ENCODE measurements at places on chromosomes 3 and 15. TPM values are rescaled to one million over a fixed set of nuclear protein-coding genes. Genes with fewer than 3 reads are reported as not detected.

- H3K4me3 ChIP-seq, result no peak overlapping the region
- H3K36me3 ChIP-seq, result no peaks in the 10 kb centered on the region
- H3K27me3 ChIP-seq, result peaks cover 5% of the 10 kb centered on the region
- H3K27ac ChIP-seq, result no peak overlapping the region
- no peak for DNase-seq
- H3K4me1 ChIP-seq, result no peaks in the 10 kb centered on the region
These were observed 65.4 kb upstream of the PFN2 start for GRCh38 chr3:150035910-150036612.

DNA sequence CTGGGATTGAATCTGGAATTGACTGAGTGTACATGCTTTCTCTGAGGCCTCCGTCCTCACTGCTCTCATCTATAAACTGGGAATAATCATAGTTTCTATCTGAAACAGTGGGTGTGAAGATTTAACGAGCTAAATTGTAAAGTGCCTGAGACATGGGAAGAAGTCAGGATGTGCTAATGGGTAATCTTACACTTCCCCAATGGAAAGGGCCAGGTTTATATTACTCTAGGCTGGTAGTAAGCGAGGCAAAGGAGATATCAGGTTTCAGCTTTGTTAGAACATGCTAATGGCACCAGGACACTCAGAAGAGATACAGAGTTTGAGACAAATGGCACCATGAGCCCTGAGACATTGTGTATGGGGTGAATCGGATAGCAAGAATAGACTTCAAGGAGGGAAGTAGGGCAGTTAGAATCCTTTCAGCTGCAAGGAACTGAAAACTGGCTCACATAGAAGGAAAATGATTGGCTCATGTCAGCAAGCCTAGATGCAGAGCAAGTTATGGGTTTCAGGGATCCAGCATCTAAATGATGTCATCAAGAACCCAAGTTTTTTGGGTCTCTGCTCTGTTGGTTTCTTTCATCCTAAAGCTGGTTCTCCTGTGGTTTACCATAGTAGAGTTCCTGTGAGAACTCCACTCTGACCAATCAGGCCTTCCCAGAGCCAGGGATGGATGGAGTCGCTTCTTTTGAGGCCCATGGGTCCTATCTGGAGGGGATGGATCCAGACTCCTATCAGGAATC is 21.8 kb downstream of the FLNB start:
- H3K4me3 ChIP-seq, result no peak overlapping the region
- peaks cover 3% of the 10 kb centered on the region for H3K27me3 ChIP-seq
- H3K4me1 ChIP-seq, result peaks cover 12% of the 10 kb centered on the region
- H3K27ac ChIP-seq, result no peak overlapping the region
- no peaks in the 10 kb centered on the region for H3K36me3 ChIP-seq
- DNase-seq, result no peak

- H3K27ac ChIP-seq, result no peak overlapping the region
- H3K4me1 ChIP-seq, result no peaks in the 10 kb centered on the region
- DNase-seq, result no peak
- no peaks in the 10 kb centered on the region for H3K36me3 ChIP-seq
- H3K4me3 ChIP-seq, result no peak overlapping the region
- no peaks in the 10 kb centered on the region for H3K27me3 ChIP-seq
These were observed 278.0 kb downstream of the ZBBX start for GRCh38 chr3:167102071-167102470.

The GTF2E1 gene
- 29.0 TPM for total RNA-seq

GRCh38 chr3:55078876-55079275 is 151.0 kb upstream of the LRTM1 start:
- H3K36me3 ChIP-seq, result no peaks in the 10 kb centered on the region
- no peak for DNase-seq
- no peak overlapping the region for H3K4me3 ChIP-seq
- no peak overlapping the region for H3K27ac ChIP-seq

GRCh38 chr15:67013696-67014095 is 51.7 kb upstream of the SMAD3 start:
- peaks cover 8% of the 10 kb centered on the region for H3K27me3 ChIP-seq
- peaks cover 15% of the 10 kb centered on the region for H3K4me1 ChIP-seq
- no peak for DNase-seq
- no peak overlapping the region for H3K4me3 ChIP-seq
- H3K36me3 ChIP-seq, result no peaks in the 10 kb centered on the region

- no peaks in the 10 kb centered on the region for H3K27me3 ChIP-seq
- H3K27ac ChIP-seq, result peak overlapping the region; percentile 39
These were observed 5.6 kb downstream of the LIMD1 start for GRCh38 chr3:45599984-45600650.

DNA sequence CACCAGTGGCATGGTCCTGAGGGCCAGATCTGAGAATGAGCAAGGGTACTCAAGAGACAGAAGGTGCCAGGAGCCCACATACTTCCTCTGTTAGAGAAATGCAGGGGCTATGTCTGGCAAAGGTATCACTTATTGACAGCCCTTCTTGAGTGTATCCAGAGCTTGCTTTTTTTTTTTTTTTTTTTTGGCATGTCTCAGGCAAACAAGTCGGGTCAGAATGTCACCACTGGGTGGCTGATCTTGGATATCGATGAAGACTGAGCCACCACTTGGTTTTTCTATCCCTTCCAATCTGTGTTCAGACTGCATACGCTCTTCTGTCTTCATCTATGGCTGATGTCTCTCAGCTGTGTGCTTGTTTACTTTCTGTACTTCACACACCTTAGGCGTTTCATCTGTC is 363.4 kb upstream of the C2CD4B start:
- no peaks in the 10 kb centered on the region for H3K36me3 ChIP-seq
- no peaks in the 10 kb centered on the region for H3K4me1 ChIP-seq
- H3K4me3 ChIP-seq, result no peak overlapping the region
- no peak for DNase-seq

DNA sequence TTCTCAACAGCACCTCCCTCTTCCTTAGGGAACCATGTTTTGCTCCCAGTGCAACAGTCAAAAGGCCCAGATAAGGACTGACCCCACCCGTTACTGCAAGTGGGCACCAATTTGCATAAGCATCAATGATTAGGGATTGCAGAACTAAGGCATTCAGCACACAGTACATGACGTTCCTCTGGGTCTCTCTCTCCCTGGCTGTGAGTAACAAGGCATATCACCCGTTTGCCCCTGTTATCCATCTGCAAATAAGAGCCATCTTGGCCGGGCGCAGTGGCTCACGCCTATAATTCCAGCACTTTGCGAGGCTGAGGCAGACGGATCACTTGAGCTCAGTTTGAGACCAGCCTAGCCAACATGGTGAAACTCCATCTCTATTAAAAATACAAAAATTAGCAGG is 18.8 kb downstream of the MAGI1 start:
- H3K27ac ChIP-seq, result no peak overlapping the region
- no peak overlapping the region for H3K4me3 ChIP-seq
- H3K27me3 ChIP-seq, result peaks cover 4% of the 10 kb centered on the region
- DNase-seq, result no peak
- H3K36me3 ChIP-seq, result no peaks in the 10 kb centered on the region

The GOLGA8O gene
- 16.6 TPM for total RNA-seq

- H3K27ac ChIP-seq, result no peak overlapping the region
- no peaks in the 10 kb centered on the region for H3K4me1 ChIP-seq
- no peak for DNase-seq
These were observed 730.6 kb upstream of the NECTIN3 start for GRCh38 chr3:110341047-110341446.

The CFAP100 gene
- not detected for total RNA-seq

The PLOD2 gene
- 0.14 TPM for total RNA-seq

The RTP1 gene
- not detected for total RNA-seq

DNA sequence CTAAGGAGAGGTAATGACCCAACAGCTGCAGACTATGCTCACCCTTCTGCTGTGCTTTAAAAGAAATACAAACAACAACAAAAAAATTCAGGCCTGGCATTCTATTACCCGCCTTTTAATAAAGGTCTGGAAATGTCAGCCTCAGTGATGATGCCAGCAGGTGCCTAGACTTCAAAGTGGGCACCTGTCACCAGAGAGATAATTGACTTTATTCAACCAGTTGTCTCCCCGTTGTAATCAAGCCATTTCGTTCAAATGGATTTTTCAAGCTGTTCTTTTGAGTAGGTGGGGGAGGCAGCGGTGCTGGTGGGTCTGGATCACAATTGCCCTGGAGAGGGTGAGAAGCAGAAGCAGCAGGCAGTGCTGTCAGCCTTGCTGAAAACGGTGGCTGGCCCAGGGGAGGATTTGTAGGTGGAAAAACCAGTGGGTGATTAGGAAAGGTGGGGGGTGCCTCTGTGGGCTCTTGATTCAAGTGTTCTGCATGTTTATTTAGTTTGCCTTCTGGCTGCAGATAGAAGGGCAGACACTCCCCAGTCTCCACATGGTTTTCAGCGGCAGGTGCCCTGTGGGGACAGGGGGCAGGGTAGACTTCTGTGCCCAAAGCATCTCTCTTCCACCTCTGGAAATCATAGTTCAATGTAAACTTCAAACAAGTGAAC is 300.2 kb upstream of the SLCO3A1 start:
- no peaks in the 10 kb centered on the region for H3K4me1 ChIP-seq
- H3K4me3 ChIP-seq, result no peak overlapping the region
- H3K27ac ChIP-seq, result no peak overlapping the region
- H3K27me3 ChIP-seq, result no peaks in the 10 kb centered on the region
- no peak for DNase-seq

The CPLX3 gene
- total RNA-seq, result 0.28 TPM

GRCh38 chr3:38297947-38298711 is 16.0 kb downstream of the SLC22A14 start:
- no peak overlapping the region for H3K4me3 ChIP-seq
- DNase-seq, result no peak
- H3K36me3 ChIP-seq, result no peaks in the 10 kb centered on the region
- H3K4me1 ChIP-seq, result no peaks in the 10 kb centered on the region
- H3K27me3 ChIP-seq, result peaks cover 20% of the 10 kb centered on the region

The CCDC13 gene
- total RNA-seq, result not detected

- no peak overlapping the region for H3K4me3 ChIP-seq
- H3K27me3 ChIP-seq, result no peaks in the 10 kb centered on the region
- no peaks in the 10 kb centered on the region for H3K4me1 ChIP-seq
- no peak for DNase-seq
These were observed 209.2 kb downstream of the TBL1XR1 start for GRCh38 chr3:176987901-176988650.

Measured in activated naive CD8-positive, alpha-beta T cell treated with anti-CD3 and anti-CD28 coated beads, Interleukin-2, amount 10 ng/mL, durations not matched to agents 7 days and 5 days (primary cell).